ENCODE measurements at places on chromosomes 5 and 9. TPM values are rescaled to one million over a fixed set of nuclear protein-coding genes. Genes with fewer than 3 reads are reported as not detected.

GRCh38 chr9:84778570-84778969 is 109.0 kb downstream of the NTRK2 start:
- H3K36me3 ChIP-seq = no peaks in the 10 kb centered on the region
- H3K4me3 ChIP-seq = no peak overlapping the region
- no peaks in the 10 kb centered on the region for H3K27me3 ChIP-seq
- no peaks in the 10 kb centered on the region for H3K4me1 ChIP-seq

DNA sequence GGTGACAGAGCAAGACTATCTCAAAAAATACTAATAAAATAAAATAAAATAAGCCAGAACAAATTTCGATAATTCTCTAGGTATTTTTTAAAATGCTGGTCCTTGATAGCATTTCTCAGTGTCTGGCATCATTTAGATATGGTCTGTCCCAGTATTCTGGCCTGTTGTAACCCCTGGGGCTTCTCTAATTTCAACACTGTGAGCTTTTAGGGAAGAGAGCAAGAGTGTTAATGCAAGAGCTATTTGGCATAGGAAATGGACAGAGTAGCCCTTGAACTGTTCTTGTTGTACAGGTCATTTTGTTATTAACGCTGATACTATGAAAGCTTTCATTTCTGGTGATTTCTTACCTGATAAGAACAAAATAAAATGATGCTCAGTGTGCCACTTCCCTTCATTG is 112.2 kb upstream of the ZNF608 start:
- H3K27ac ChIP-seq = no peak overlapping the region
- no peaks in the 10 kb centered on the region for H3K4me1 ChIP-seq
- H3K27me3 ChIP-seq = no peaks in the 10 kb centered on the region
- DNase-seq = no peak
- H3K36me3 ChIP-seq = no peaks in the 10 kb centered on the region

GRCh38 chr5:74376187-74376586 is 264.3 kb downstream of the ENC1 start:
- no peaks in the 10 kb centered on the region for H3K4me1 ChIP-seq
- H3K36me3 ChIP-seq = no peaks in the 10 kb centered on the region
- no peaks in the 10 kb centered on the region for H3K27me3 ChIP-seq
- H3K27ac ChIP-seq = no peak overlapping the region

FOXD4 gene
- 0.75 TPM for total RNA-seq

SGCD gene
- total RNA-seq = 7.5 TPM

DNA sequence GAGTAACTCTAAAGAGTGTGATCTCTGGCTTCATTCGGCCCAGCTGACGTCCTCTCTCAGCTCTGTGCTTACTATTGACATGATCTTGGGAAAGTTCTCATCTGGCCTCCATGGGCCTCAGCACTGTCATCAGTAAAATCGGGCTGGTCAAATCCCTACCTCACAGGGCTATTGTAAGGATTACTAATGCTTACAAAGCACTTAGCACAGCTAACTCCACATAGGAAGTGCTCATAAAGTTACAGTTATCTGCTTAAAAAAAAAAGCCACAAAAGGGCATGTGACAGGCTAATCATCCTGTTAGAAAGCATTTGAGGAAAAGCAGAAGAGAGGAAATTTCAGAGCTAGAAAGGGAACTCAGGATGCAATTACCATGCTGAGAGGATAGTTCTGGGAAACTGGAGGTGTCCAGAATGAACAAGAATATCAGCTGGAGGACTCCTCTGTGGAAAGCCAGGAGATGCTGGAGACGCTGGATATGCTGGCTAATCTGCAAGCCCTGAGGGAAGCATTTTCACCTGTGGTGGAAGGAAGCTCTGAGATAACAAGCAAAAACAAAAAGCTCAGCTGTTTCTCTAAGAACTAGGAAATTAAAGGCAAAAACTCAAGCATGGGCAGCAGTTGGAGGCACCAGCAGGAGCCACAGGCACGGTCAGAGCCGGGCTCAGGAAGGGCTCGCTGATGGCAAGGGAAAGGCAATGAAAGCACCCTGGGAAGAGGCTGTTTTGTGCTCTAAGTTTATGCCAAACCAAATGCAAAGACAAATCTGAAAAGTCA is 4.4 kb upstream of the BHMT start:
- no peak overlapping the region for H3K27ac ChIP-seq
- no peaks in the 10 kb centered on the region for H3K36me3 ChIP-seq
- H3K4me3 ChIP-seq = no peak overlapping the region
- H3K27me3 ChIP-seq = peaks cover 24% of the 10 kb centered on the region

KCNIP1 gene
- 2.7 TPM for total RNA-seq

GRCh38 chr5:108148715-108149139 is 233.2 kb downstream of the FBXL17 start:
- H3K27me3 ChIP-seq = no peaks in the 10 kb centered on the region
- DNase-seq = no peak
- H3K4me1 ChIP-seq = no peaks in the 10 kb centered on the region
- no peak overlapping the region for H3K4me3 ChIP-seq

TMEM252 gene
- total RNA-seq = not detected

DNA sequence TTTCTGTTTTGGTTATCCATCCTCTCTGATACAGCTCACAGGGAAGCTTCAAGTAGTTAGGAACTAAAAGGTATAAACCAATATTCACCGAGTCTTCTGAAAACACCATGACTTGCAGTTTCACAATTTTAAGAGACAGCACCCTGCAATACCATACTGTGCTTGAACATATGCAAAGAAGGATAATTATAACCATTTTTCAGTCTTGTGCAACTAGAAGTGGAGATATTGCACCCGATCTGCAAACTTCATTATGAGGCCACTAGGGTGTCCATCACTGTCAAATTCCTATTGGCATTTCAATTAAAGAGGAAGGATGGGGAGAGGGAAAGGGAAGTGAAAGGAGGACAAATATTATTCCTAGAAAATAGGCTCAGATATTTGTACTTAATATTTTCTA is 32.4 kb upstream of the CEP120 start:
- H3K27me3 ChIP-seq = no peaks in the 10 kb centered on the region
- no peak overlapping the region for H3K27ac ChIP-seq
- H3K4me3 ChIP-seq = no peak overlapping the region
- no peak for DNase-seq
- no peaks in the 10 kb centered on the region for H3K4me1 ChIP-seq

DNA sequence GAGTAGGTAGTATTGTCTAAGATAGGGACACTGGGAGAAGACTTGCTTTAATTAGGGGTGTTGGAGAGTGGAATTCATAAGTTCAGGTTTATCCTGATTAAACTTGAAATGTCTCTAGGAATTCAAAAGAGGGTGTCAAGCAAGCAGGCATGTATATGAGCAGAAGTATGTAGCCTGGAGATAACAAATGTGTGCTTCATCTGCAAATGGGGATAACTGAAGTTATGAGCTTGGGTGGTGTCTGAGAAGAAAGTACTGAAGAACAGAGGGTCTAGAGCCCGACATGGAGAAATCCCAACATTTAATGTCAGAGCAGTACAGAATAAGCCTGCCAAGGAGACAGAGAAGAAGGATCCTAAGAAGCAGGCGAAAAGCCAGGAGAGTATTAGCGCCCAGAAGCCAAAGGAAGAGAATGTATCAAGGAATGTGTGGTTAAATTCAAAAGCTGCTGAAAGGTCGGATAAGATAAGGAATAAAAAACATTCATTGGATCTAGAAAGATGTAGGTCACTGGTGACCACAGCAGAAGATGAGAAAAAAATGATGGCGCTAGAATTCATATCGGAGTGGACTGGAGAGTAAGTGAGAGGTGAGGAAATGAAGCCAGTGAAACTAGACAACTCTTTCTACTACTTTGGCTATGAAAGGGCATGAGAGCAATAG is 401.5 kb upstream of the PIK3R1 start:
- H3K4me1 ChIP-seq = peaks cover 6% of the 10 kb centered on the region
- H3K27ac ChIP-seq = no peak overlapping the region
- no peak for DNase-seq
- no peak overlapping the region for H3K4me3 ChIP-seq
- H3K27me3 ChIP-seq = no peaks in the 10 kb centered on the region

DNA sequence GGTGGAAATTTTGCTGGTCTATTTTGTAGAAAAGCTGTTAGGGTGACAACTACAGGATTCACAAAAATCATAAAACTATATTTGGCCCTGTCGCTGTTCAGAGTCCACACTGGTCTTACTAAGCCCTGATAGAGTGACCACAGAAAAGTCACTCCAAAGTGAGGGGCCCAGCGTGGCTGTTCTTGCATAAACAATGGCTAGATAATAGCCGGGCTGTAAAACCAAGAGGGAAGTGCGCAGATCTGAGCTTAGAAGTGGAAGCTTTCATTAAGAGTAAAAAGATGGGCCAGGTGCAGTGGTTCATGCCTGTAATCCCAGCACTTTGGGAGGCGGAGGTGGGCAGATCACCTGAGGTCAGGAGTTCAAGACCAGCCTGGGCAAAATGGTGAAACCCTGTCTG is 15.5 kb upstream of the CTSL start:
- no peak overlapping the region for H3K27ac ChIP-seq
- H3K4me1 ChIP-seq = peaks cover 19% of the 10 kb centered on the region
- peaks cover 33% of the 10 kb centered on the region for H3K36me3 ChIP-seq
- H3K4me3 ChIP-seq = no peak overlapping the region

PCDHB4 gene
- 3.0 TPM for total RNA-seq

DNA sequence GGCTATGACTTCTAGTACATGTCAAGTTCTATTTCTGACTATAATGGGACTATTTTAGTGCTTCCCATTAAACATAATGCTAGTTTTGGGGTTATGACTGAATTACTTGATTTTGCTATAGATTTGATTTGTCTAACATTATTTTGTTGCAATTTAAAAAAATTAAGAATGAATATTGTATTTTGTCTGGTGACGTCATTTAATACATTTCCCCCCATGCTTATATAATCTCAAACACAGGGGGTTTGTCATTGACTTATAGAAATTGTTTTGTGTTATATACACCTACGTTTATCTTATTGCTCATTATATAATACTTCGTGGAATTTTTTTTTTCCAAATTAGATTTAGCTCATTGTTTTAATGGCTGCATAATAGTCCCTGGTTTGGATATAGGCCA is 270.3 kb upstream of the VLDLR start:
- no peak overlapping the region for H3K4me3 ChIP-seq
- DNase-seq = no peak
- H3K27me3 ChIP-seq = no peaks in the 10 kb centered on the region
- no peaks in the 10 kb centered on the region for H3K36me3 ChIP-seq
- H3K27ac ChIP-seq = no peak overlapping the region
- no peaks in the 10 kb centered on the region for H3K4me1 ChIP-seq

- peak overlapping the region; percentile 78 for H3K4me3 ChIP-seq
- DNase-seq = peak; percentile 77
- peaks cover 26% of the 10 kb centered on the region for H3K36me3 ChIP-seq
- peak overlapping the region; percentile 99 for H3K27ac ChIP-seq
- H3K27me3 ChIP-seq = no peaks in the 10 kb centered on the region
Observed at GRCh38 chr5:139481122-139481533, 1.4 kb downstream of the STING1 start.

DNA sequence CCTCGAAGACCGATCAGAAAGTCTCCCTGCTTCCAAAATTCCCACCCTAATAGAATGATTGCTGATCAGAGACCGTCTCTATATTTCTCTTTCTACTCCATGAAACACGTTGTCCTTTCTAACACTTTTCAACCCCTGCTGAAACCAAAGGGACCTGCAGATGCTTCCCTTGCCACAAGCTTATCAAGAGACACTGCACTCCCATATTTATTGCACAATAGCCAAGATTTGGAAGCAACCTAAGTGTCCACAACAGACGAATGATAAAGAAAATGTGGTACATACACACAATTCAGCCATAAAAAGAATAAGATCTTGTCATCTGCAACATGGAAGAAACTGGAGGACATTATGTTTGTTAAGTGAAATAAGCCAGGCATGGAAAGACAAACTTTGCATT is 125.1 kb downstream of the FOXD1 start:
- H3K27me3 ChIP-seq = peaks cover 17% of the 10 kb centered on the region
- no peak for DNase-seq

CBY3 gene
- total RNA-seq = not detected

C5orf58 gene
- not detected for total RNA-seq

LRRC19 gene
- total RNA-seq = 0.64 TPM

DNA sequence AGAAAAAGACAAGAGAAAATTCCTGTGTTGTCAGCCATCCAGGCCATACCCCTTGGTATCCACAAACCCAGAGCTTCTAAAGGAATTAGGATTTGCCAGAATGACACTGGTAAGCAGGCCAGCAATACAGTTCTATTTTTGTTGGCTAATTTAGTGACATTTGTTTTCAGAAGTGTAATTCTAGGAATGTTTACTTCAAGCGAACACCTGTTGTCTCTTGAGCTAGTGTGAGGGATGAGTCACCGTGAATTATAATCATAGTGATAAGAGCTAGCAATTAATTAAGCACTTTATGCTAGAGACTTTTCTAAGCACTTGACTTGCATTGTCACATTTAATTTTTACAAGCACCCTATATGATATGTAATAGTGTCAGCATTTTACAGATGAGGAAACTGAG is 99.2 kb downstream of the PRKACG start:
- H3K4me1 ChIP-seq = peaks cover 5% of the 10 kb centered on the region
- no peak overlapping the region for H3K4me3 ChIP-seq
- no peak overlapping the region for H3K27ac ChIP-seq
- no peak for DNase-seq
- H3K27me3 ChIP-seq = no peaks in the 10 kb centered on the region
